ENCODE measurements at places on chromosomes 16 and 17.

DNA sequence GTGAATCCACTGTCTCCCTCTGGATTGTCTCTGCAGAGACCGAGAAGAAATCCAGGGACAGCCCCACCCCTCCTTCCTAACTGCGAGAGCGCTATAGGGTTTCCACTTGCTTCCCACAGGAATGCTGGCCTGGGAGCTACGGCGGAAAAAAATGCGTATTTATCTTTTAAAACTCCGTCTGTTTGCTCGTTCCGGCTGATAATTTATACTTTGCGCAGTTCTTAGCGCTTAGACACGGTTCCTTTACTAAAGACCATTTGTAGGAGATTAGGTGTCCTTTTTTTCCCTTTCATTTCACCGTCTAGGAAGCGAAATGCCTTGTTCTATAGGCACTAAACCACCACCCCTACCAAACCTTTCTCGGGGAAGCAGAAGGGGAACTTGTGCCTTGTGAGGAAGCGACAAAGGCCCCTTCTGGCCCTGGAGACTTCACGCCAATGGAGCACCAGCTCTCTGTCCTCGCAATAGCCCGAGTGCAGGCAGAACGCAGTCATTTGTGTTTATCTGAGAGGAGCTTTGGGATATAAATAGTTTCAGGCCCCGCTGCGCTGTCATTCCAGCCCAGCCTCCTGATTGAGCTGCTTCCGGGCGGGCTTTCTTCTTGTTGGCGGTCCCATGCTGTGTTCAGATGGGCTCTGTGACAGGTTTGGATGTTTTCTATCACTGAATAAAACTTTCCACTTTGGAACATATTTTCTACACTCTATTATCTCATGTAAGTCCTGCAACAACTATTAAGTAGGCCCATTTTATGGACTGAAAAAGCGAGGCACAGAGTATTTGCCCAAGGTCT is 791 bp upstream of the SUPT4H1 start:
- H3K4me1 ChIP-seq, result peaks cover 22% of the 10 kb centered on the region
- peak overlapping the region; percentile 97 for H3K4me3 ChIP-seq
- no peaks in the 10 kb centered on the region for H3K27me3 ChIP-seq
- peak overlapping the region; percentile 78 for H3K27ac ChIP-seq

DNA sequence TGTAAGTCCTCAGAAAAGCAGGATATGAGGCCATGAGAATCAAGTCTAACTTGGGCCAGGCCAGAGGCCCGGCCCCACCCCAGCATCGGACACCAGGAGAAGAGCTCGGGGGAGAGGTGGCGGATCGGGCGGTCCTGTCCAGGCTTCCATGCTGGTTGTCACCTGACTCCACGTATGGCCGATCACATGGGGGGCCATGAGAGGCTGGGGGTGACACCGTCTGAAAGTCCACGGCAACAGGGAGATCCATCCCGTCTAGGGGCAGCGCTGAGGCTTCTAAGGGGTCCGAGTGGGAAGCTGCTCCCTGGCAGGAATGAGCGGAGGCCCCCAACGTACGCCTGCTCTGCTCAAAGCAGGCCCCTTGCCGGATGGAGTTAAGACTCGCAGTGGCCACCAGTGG is 25.8 kb downstream of the ENGASE start:
- no peaks in the 10 kb centered on the region for H3K36me3 ChIP-seq
- no peaks in the 10 kb centered on the region for H3K27me3 ChIP-seq
- no peak overlapping the region for H3K4me3 ChIP-seq

DNA sequence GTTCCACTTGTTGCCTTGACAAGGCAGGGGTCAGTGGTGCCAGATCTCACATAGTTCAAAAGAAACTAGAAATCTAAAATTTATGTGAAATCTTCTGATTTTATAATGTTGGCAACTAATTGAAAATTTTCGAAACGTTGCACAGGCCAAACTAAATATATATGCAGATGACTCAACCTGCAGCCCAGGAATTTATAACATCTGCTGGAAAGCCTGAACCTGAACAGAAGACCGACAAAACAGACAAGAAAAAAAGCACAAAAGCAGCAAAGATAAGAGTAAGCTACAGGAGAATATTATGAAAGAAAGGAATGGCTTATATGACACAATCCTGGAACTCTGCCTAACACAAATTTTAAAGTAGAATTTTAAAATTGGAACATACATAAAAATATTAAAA is 207.6 kb downstream of the CEP112 start:
- no peaks in the 10 kb centered on the region for H3K4me1 ChIP-seq
- no peak overlapping the region for H3K27ac ChIP-seq
- H3K27me3 ChIP-seq, result no peaks in the 10 kb centered on the region
- no peaks in the 10 kb centered on the region for H3K36me3 ChIP-seq
- no peak overlapping the region for H3K4me3 ChIP-seq
- no peak for DNase-seq

GRCh38 chr17:70813355-70813930 is 644.1 kb downstream of the KCNJ2 start:
- no peaks in the 10 kb centered on the region for H3K27me3 ChIP-seq
- no peak for DNase-seq
- H3K4me1 ChIP-seq, result no peaks in the 10 kb centered on the region
- H3K27ac ChIP-seq, result no peak overlapping the region
- no peaks in the 10 kb centered on the region for H3K36me3 ChIP-seq
- H3K4me3 ChIP-seq, result no peak overlapping the region

DNA sequence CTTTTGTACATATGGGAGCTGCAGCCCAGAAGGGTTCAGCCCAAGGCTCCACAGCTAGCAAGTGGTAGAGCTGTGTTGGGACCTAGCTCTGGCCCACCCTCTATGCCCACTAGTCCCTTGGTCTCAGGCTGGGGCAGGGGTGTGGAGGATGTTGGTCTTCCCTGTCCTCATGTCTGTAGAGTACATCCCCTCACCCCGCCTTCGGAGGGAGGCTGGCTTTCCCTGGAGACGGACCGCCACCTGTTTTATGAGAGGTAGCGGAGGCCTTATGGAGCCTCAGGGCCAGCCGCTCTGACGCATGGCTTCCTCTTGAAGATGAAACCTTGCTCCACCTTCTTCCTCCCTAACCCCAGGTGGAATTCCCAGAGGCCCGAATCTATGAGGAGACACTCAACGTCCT is 8.4 kb downstream of the TNFAIP1 start:
- H3K36me3 ChIP-seq, result peaks cover 5% of the 10 kb centered on the region
- H3K27me3 ChIP-seq, result no peaks in the 10 kb centered on the region
- DNase-seq, result no peak
- H3K27ac ChIP-seq, result no peak overlapping the region
- H3K4me1 ChIP-seq, result peaks cover 3% of the 10 kb centered on the region

GRCh38 chr17:2971851-2972250 is 91.6 kb downstream of the OR1D5 start:
- peaks cover 16% of the 10 kb centered on the region for H3K4me1 ChIP-seq
- H3K27me3 ChIP-seq, result no peaks in the 10 kb centered on the region
- H3K4me3 ChIP-seq, result no peak overlapping the region
- no peak for DNase-seq
- H3K36me3 ChIP-seq, result no peaks in the 10 kb centered on the region

DNA sequence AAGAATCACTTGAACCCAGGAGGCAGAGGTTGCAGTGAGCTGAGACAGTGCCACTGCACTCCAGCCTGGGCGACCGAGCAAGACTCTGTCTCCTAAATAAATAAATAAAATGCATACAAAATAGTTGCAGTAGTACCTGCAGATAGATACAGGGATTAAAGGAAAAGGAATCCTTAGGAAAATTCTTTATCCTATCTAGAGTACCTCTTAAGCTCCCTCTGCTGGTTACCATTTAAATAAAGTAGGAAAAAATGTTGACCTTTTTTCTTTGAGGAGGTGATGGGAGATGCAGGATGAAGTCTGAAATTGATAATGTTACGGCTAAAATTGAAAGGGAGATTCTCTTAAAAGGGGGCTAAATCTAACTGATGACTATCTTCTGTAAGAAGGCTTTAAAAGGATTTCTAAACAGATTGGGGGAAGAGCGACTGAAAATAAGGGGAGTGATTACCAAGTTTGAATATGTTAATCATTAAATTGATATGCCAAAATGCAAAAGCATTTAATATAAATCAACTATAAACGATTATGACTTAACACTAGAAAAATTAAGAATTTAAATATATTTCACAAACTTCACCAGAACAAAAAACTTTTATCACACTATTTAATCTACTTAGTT is 29.4 kb downstream of the C16orf87 start:
- H3K27me3 ChIP-seq, result no peaks in the 10 kb centered on the region
- no peak for DNase-seq
- peaks cover 63% of the 10 kb centered on the region for H3K36me3 ChIP-seq
- peaks cover 59% of the 10 kb centered on the region for H3K4me1 ChIP-seq

DNA sequence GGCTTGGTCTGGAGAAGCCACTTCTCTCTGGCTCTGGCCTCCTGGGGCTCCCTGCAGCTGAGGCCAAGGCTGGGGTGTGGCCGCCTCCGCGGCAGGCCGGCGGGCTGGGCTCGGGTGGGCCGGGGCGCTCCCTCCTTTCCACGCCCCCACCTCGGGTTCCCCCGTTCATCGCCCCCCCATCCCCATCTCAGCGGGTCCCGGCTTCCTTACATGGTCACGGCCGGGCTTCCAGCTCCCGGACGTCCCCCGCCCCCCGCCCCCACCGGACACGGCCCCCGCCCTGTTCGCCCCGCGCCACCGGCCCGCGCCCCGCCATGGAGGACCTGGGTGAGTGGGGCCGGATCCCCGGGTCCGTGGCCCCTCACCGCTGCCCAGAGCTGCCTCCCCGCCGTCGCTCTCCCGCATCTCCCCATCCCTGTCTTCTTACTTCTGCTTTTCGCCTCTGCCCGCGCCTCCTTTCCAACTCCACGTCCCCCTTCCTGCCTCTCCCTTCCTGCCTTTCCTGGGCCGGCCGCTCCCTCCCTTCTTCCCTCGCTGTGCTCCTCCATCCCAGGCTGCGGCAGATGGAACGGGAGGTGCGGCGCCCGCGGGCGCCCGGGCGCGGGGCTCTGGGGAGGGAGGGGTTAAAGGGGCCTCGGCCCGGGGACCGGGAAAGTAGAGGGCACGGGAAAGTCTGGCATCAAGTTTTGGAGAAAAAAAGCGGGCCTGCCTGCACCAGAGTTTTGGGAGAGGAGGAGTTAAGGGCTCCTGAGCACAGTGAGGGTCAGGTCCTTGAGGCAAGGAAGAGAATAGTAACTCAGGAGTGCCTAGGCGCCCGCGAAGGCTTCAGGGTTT is at the start of gene TGFB1I1:
Gene TGFB1I1 (plus strand): TSS at position 278 of the 834 bp plus-strand sequence. CDS start 37 bp downstream, at position 315.
- no peaks in the 10 kb centered on the region for H3K27me3 ChIP-seq
- no peak within 1 kb of the TSS for H3K4me3 ChIP-seq
- no peak within 1 kb of the TSS for H3K27ac ChIP-seq
- H3K36me3 ChIP-seq, result no peaks in the 10 kb centered on the region
- peaks cover 5% of the 10 kb centered on the region for H3K4me1 ChIP-seq

GRCh38 chr17:79783891-79784290 is 5.9 kb downstream of the CBX2 start:
- H3K27me3 ChIP-seq, result no peaks in the 10 kb centered on the region
- H3K27ac ChIP-seq, result no peak overlapping the region
- no peaks in the 10 kb centered on the region for H3K36me3 ChIP-seq
- no peak overlapping the region for H3K4me3 ChIP-seq
- peaks cover 5% of the 10 kb centered on the region for H3K4me1 ChIP-seq

- H3K27ac ChIP-seq, result no peak overlapping the region
- H3K36me3 ChIP-seq, result no peaks in the 10 kb centered on the region
- H3K4me3 ChIP-seq, result no peak overlapping the region
- DNase-seq, result no peak
- no peaks in the 10 kb centered on the region for H3K27me3 ChIP-seq
These were observed 141.8 kb downstream of the XYLT1 start for GRCh38 chr16:17328932-17329331.
